ENCODE measurements at places on chromosomes 6 and 20.
A peak's percentile ranks its signal among the peaks of the same experiment; 100 is the strongest.

DNA sequence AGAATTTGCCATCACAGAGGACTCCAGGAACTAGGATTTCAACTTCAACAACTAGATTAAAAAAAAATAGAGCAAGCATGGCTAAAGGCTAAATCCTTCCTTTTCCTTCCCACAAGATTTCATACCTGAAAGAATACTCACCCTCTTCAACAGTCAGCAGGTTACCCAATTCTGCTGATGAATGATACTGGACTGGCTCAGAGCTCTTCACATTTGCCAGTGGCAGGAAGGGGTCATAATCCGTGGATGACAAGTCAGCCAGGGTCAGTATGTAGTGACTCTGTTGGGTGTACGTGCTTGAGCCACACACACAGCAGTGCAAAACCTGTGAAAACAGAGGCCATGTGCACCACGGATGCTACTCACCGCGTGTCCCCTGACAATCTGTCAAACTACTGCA lies 152.9 kb downstream of the INSM1 start:
- DNase-seq: no peak

- no peak for DNase-seq
Observed at GRCh38 chr6:163354085-163354484, 60.4 kb upstream of the QKI start.

DNA sequence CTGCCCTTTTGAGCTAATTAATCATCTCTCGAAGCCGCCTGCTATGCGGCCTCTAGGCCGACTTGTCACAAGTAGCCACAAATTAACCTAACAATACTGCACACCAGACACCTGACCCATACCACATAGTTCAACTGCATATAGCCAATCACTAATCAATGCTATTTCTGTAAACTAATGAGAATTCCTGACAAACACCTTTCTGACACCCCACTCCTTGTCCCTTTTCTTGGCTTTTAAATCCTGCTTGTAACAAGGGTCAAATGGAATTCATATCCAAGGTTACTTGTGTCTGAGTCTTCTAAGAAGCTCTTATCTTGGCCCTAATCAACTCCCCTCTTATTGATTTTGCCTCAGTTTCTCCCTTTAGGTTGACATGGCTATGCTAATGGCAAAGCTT lies 366.1 kb downstream of the NRN1 start:
- DNase-seq: no peak

DNA sequence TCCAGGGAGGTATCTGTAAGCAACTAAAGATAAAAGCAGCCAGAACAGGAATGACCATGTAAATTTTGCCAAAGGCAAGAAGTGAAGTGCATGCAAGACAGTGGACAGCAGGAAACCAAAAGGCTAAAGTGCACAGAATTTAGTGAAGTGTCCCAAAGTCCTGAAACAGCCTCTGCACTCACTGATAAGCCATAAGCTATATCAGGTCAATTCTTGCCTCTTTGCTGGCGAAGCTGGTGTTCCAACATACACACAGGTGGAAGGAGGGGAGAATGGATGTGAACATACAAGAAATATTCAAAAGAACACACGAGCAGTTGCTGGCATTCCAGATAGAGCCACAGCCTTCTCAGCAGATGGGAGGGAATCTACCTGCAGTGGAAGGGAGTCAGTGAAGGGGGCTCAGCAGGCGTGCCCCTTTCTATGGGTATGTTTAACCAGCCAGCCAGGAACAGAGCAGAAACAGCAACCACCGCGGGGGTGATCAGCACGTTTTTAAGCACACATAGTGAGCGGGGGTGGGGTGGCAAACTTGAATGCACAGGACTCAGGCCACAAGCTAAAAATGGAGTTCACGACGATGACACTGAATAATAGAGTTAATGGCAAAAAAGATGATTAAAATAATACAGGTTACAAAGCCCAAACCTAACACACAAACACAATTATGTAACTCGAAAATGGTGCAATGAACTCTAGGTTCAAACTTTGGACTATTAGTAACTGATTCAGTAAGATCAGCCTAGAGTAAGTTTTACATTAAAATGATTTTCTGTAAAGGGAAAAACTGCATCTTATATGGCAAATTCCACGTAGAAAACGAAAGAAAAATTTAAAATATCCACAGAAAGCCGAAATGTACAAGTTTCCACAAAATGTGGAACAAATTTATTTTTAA lies 1.2 kb downstream of the ECI2 start:
- peak; percentile 73 for DNase-seq
